ENCODE measurements at places on chromosomes 7 and 10.

DNA sequence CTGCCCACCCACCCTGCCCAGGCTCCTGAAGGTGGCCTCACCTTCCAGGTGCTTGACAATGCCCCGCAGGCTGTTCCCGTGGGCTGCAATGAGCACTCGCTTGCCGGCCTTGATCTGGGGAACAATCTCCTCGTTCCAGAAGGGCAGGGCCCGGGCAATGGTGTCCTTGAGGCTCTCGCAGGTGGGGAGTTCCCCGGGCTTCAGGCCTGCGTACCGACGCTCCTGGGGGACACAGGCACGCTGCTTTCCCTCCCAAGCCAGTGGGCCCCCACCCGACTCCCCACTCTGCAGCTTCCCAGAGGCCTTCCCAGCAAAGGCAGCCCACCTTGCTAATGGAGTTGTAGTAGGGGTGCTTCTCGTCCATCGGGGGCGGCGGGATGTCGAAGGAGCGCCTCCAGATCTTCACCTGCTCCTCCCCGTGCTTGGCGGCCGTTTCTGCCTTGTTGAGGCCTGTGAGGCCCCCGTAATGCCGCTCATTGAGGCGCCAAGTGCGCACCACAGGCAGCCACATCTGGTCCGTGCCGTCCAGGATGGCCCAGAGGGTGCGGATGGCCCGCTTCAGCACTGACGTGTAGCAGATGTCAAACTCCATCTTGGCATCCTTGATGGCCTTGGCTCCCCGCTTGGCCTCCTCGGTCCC, 456 bp downstream of the PGAM2 start:
- DNase-seq, result no peak

- DNase-seq, result no peak
These were observed 235.2 kb upstream of the ZWINT start for GRCh38 chr10:56596257-56596656.

GRCh38 chr7:116265881-116266280, 55.5 kb downstream of the TES start:
- no peak for DNase-seq

DNA sequence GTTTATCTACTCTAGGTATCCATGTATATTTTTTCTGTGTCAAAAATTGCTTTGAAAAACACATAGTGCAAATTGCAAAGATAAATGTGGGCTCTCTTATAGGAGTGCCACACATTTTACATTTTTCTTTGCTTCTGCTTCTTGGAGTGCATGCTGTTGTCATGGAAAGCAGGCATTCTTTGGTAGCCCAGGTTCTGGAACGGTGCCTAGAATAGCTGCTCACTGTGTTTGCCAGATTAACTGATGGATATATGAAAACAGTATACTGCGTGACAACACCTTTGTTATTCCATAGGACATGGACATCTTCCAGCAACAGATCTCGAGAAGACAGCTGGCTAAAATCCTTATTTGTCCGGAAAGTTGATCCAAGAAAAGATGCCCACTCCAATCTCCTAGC, 13.4 kb downstream of the NIPSNAP2 start:
- no peak for DNase-seq

Data from GM06990 (cell line).